Gastroesophageal sphincter (tissue), 4 donors: ENCODE measurements at places on chromosomes 12 and 14. TPM values are rescaled to one million over a fixed set of nuclear protein-coding genes. Genes with fewer than 3 reads are reported as not detected.

DNA sequence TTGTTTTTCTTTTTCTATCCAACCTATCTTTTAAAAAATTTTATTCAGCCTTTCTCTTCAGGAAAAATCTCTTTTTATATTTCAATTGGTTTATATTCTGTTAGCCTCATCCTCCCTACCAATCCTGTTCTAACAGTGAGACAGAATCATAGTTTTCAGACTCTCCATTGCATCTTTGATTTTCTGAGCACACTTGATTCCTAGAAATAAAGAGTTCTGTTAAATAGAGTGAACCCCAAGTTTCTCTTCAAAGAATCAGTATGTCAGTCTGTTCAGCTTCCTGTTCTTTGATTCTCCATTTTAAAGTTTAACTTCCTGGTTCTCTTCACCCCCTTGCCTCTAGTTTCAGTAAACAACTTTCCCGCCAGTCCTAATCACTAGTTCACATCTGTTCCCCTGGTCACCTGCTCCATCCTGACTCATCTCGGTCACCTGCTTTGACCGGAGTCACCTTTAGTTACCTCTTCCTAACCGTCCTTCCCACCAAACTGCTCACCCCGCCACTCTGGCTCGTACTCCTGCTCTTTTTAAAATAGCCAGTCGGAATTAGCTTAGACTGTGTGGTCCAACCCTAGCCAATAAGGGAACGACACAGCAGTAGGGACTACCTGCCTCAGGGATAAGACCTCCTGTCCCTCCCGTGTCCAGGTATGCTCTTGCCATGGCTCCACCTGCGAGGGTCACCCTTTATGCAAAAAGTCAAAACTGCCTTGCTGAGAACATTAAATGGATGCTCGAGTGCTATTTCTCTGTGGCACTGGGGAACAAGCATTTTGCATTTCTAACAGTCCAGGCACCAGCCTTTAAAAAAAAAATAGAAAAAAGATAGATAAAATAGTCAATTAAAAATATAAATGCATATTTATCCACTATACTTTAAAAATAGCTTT lies 48.4 kb downstream of the DDX51 start:
- ATAC-seq: no peak

DNA sequence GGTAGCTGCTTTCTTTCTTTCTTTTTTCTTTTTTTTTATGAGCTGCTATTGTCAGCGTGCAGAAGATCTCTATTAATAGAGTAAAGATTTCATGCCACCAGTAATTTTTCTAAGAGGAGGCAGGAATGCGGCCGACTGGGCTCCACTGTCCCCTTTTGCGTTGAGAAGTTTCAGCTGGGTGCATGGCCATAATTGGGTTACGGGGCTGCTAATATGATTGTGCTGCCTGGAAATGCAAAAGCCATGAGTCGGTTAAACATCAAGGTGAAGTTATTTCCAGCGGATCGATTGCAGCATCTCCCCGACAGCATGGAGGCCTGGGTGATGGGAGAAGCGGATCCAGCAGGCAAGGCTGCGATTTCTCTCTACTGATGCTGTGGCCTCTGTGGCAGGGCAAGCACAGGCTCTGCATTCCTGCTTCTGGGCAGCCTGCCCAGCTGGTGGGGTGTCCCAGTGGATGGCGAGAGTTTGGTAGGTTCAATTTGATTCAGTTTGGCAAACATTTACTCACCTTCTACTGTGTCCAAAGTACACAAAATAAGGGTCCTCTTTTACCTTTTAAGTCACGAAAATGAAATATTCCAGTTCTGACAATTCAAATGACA lies 54.4 kb upstream of the PRMT8 start:
- ATAC-seq: no peak

DNA sequence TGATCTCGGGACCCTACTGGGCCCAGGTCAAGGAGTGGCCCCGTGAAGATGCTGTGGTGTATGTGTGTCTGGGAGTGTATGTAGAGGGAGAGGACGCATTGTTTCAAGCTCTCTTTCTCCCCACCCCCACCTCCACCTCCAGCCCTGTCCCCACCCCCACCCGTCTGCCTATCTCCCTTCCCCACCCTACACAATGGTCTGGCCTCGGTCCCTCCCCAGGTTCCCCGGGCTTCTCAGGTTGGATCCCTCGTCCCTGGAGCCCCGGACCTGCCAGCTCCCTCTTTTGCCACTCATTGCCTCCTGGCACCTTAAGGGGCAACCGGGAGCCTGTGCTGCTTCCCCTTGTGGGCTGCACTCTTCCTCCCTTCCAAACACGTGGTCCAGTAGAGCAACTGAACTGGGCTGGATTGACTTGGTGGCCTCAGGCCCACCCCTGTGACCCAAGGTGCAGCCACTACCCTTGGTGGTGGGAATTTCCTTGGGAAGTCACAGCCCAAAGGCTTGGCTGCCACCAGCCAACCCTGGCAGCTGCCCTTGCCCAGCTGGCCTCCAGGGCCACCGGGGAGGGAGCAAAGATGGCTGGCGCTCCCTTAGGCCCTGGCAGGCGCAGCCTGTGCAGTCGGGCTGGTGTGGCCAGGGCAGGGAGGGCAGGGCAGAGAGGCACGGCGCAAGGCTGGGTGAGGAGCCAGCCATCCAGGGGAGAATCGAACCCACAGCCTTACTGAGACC lies 628 bp downstream of the VRTN start:
- ATAC-seq: no peak

Gene ALKBH2
- total RNA-seq: 14.5 TPM

Gene SLCO1B3
- not detected for total RNA-seq
